Pancreas (tissue), 10 donors: ENCODE measurements at places on chromosomes 7 and 10. TPM values are rescaled to one million over a fixed set of nuclear protein-coding genes. Genes with fewer than 3 reads are reported as not detected.

DNA sequence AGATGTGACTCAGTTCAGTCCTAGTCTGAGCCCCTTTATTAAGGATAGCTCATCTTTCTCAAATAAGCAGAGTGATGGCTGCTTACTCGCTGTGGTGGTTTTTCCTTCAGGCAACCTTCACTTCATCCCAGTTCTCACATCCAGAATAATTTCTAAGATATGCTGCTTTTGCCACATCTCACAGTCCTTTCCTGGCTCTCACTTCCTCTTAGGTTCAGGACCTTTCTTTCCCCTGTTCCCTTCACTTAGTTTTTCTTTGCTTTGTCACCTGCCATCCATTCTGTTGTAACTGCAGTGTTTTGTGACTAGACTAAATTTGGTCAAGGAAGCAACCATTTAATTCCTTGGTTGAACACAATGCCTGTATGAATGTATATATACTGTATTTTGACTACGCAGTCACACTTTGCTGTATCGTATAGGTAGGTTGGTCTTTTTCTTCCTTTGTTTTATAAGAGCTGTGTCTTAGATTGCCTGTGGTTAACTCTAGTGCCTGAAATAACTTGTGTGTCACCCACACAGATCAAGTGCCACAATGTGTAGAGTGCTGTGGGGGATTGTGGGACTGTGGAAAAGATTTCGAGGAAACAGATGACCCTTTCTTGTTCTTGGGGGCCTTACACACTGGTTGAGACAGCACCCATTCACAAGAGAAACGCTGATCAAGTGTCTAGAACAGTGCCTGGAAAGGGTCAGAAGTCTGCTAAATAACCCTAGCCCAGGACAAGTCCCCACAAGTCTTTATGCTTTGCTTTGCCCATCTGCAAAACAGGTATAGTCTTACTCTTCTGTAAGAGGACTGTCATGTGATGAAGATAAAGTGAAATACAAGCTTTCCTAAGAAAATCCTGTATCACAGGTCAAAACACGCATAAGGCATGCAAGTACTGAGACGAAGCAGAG lies 2.6 kb downstream of the ZNF655 start:
- peaks cover 7% of the 10 kb centered on the region for H3K4me1 ChIP-seq
- H3K27me3 ChIP-seq = no peaks in the 10 kb centered on the region
- DNase-seq = no peak

- H3K4me1 ChIP-seq = no peaks in the 10 kb centered on the region
- no peak for DNase-seq
Measured at GRCh38 chr7:24049296-24049695, 234.7 kb upstream of the NPY start.

Gene CCDC6
- 12.7 TPM for polyA plus RNA-seq

DNA sequence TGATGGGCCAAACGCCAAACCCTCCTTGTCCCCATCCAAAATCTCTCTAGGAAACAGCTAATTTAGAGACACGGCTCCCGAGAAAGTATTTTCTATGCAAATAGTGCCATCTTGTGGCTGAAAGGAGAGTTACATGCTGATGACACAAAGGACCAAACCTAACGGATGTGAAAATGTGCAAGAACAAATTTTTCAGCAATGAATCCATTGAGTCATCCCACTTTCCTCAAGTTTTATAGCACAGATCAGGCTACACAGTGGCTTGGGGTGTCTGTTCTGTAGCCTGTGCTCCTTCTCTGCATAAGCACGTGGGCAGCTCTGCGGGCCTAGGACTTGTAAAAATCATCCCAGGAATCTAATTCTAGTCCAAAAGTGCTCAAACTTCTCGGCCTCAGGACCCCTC lies 154.8 kb upstream of the PRR15 start:
- H3K4me1 ChIP-seq = peaks cover 15% of the 10 kb centered on the region
- H3K27ac ChIP-seq = no peak overlapping the region
- H3K36me3 ChIP-seq = no peaks in the 10 kb centered on the region
- H3K4me3 ChIP-seq = no peak overlapping the region
- no peaks in the 10 kb centered on the region for H3K27me3 ChIP-seq

GRCh38 chr10:6124666-6125065 lies 35.8 kb downstream of the RBM17 start:
- H3K36me3 ChIP-seq = no peaks in the 10 kb centered on the region
- no peaks in the 10 kb centered on the region for H3K27me3 ChIP-seq
- no peaks in the 10 kb centered on the region for H3K4me1 ChIP-seq
- no peak for DNase-seq
- H3K27ac ChIP-seq = no peak overlapping the region

- no peaks in the 10 kb centered on the region for H3K36me3 ChIP-seq
- no peak for DNase-seq
- no peaks in the 10 kb centered on the region for H3K4me1 ChIP-seq
- no peak overlapping the region for H3K27ac ChIP-seq
Measured at GRCh38 chr7:120091807-120092206, 181.2 kb upstream of the KCND2 start.

DNA sequence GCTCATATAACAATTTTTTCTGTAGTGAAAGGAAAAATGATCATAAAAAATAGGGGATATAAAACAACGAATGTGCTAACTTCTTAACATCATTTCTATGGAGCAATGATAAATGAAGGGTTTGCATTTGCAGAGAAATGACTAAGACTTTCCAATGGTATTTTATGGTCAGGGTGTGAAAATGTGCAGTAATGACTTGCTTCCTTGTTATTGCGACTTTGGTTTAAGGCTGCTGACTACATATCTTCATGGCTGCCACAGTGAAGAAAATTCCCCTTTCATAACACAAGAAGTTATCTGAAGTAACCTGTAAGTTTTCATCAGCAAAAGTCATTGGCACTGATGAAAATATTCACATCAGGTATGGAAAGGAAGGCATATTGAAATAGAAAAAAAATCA lies 166.1 kb upstream of the NRG3 start:
- no peak overlapping the region for H3K27ac ChIP-seq

DNA sequence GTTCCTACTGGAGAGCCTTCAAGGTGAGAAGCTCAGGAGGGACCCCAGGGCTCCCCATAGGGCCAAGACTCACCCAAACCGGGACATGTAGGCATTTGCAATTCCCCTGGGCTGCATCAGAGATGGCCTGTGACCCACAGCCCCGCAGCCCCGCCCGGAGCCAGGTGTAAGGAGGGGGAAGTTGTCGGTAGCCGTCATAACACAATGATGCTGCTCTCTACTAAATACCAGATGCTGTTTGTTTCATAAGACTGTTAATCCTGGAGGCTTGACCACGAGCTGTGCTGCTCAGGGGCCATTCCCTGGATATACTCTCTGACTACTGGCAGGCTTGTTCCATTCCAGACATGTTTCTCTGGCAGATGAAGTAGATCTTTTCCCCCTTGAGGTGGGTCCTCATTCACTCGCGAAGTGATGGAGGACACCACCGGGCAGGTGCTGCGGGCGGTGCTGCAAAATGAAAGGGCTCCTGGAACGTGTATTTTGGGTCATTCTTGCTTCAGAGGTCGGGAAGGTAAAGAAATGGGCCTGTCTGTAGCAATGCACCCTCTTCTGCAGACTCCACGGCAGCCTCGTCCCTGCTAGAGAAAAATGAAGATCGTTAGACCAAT lies 61.1 kb downstream of the MKI67 start:
- no peaks in the 10 kb centered on the region for H3K4me1 ChIP-seq
- no peaks in the 10 kb centered on the region for H3K36me3 ChIP-seq
- H3K27ac ChIP-seq = no peak overlapping the region
- no peak for DNase-seq
- no peaks in the 10 kb centered on the region for H3K27me3 ChIP-seq

- H3K36me3 ChIP-seq = no peaks in the 10 kb centered on the region
- H3K27me3 ChIP-seq = no peaks in the 10 kb centered on the region
- no peak overlapping the region for H3K27ac ChIP-seq
Measured at GRCh38 chr7:150744041-150744656, 6.9 kb downstream of the GIMAP5 start.
